HCT116 (cell line): ENCODE measurements at places on chromosomes 5 and 9. TPM values are rescaled to one million over a fixed set of nuclear protein-coding genes. Genes with fewer than 3 reads are reported as not detected.
A peak's percentile ranks its signal among the peaks of the same experiment; 100 is the strongest.

Gene IFNA21
- total RNA-seq, result not detected

Gene CYSRT1
- total RNA-seq, result 4.3 TPM

Gene ITK
- total RNA-seq, result 0.37 TPM

DNA sequence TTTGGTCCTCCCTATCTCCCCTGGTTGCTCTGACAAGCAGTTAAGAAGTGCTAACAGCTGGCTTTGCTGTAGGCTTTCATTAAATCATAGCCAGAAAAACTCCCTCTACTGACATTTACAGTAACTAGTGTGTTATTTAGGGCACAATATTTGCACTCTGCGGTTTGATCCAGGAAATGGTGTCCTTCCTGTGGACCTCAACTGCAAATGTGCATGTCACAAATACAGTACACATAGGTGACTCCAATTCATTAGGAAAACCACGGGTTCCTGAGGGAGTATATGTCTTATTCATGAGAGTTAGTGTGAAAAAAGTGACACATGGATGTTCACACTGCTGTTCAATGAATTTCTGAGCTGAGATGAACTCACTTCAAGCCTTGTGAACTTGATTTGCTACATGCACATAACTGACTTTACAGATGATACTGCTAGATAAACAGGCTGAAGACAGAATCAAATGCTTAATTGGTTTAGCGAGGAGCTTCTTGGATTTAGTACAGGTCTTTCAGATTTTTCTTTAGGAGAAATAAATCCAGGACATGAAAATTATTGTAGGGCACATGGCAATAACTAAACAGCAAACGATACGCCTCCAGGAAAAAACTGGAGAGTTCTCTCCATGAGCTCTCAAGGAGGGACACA, 281.5 kb downstream of the EFNA5 start:
- DNase-seq, result no peak

DNA sequence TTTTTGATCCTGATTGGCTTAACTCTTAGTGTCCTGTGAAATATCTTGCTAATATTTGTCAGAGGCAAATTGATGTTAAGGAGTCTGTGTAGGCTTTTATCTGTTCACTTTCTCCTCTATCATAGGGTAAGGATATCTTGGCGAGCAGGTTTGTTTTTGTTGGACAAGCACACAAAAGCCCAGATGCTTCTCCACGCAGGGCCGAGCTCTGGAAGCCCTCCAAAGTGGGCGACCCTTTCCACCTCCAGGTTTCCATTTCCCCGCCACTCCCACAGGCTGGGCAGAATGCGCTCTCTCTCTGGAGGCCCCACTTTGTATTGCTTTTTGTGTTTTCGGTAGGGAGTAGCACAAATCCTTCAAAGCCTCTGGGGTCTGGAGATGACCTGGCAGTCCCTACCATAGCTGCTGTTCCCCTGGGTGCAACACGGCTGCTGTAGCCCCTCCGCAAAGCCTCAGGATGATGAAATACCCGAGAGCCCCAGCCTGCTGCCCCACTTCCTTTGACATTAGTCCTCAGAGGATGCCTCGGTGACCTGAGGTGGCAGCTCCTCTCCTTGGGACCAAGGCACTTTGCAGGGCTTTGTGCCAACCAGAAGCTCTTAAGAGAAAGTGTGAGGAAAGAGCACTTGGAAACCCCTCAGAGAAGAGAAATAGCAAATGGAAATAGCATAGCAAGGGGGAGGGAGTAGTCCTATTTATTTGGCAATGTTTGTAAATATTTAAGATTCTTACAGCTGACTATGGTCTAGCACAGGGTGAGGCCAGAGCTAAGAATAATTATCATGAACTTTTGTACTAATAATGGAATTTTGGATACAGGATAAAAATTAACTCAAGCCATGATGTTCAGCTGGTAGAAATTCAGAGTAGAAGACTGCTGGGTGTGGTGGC, 122.8 kb downstream of the ARHGEF28 start:
- DNase-seq, result no peak

- no peak for DNase-seq
Observed at GRCh38 chr5:10756549-10756948, 4.5 kb downstream of the DAP start.

GRCh38 chr5:115818821-115819220, 2.4 kb upstream of the CDO1 start:
- DNase-seq, result no peak

DNA sequence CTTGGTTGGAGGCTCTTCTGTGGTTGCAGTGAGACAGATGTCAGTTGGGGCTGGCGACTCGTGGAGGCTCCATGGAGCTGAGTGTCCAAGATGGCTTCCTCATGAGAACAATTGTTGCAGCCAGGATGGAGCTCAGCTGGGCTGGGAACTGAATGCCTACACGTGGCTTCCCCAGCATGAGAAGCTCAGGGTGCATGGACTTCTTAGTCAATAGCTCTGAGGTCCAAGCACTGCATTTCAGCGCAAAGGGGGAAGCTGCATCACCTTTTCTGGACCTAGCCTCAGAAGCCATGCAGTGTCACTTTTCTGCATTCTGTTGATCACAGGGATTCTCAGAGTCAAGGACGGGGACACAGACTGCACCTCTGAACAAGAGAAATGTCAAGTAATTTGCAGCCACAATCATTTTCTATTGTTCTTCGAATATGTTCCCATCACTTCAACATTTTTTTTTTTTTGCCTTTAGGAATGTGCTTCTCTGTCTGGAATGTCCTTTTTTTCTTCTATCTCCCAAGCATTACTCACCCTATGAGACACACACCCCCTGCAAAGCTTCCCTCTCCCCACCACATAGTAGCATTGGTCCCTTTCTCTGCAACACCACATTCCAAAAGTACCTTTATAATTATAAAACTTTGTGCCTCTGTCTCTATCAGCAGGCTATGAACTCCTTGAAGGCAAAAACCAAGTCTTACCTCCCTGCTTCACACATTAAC, 57.5 kb upstream of the STK32A start:
- no peak for DNase-seq

GRCh38 chr5:73376618-73377170, 71.9 kb downstream of the FOXD1 start:
- no peak for DNase-seq

DNA sequence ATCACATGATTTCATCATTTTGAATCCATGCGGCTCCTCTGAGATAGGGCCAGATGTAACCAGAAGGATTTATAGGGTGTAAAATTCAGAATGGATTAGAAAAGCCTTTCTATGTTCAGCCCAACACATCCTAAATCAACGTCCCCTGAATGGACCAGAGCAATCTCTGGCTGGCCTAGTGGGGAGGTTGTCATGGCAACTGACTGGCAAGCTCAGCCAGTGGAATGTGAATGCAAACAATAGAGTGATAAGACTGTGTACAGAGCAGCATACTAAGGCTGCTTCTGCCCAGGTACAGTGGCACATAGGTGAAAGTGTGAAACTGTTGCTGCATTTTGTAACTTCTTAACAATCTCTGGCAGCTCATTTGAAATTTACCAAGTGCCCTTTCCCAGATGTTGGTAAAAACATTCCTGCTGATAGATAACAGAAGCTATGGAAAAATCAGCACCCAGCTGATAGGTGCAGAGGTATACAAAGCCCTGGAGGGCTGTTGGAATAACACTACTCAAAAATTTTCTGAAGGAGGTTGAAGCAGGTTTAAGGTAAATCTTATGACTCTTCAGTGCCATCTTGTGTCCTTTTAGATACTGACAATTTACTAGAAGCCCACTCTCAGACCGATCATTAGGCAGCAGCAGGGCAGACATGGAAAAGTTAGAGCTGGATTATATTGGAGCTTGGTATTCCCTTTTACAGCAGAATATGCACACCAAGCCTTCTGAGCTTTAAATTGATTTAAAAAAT, 267.2 kb downstream of the RAB3C start:
- DNase-seq, result peak; percentile 21

- no peak for DNase-seq
Observed at GRCh38 chr5:35788724-35789123, 68.0 kb upstream of the IL7R start.

- DNase-seq, result no peak
Observed at GRCh38 chr5:77719666-77720363, 56.3 kb downstream of the TBCA start.

DNA sequence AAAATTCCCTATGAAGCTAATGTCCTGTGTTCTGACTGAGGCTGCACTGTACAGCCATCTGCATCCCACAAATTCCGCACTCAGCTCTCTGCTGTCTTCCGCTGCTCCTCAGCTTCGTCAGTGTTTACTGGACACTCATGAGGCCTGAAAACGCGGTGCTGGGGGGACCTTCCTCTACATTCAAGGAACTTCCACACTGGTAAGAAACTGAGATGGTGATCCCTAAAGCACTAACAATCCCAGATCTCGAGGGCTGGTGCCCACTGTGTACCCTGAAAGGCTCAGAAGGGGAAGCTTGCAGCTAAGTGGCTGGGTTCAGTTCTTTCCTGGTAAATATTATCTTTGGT, 117.9 kb downstream of the NRG2 start:
- no peak for DNase-seq

DNA sequence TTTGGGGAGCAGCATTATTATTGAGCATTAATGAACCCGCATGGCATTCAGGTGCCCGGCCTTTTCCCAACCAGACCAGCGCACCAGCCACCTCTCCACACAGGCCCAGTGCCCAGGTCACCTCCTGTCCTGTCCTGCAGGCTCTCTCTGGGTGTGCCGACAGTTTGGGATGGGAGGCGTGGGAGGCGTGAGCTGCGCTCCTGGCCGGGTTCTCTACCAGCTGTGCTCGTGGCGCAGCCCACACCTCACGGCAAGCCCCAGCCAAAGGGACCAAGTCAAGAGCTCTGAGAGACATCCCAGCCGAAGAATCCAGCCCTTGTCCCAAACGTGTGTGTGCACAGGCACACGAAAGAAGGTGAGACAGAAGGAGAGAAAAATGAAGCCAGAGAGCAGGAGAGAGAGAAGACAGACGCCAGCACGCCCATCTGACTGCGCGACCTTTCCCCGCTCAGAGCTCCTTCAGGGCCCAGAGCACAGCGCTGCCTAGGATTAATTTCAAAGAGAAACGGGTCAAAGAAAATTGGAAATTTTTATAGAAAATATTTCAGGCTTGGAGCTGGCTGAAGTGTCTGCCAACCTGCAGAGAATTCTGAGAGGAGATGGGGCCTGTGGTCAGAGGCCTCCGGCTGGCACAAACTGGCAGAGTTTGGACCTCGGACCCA, 81.7 kb downstream of the ADAMTS2 start:
- DNase-seq, result no peak

DNA sequence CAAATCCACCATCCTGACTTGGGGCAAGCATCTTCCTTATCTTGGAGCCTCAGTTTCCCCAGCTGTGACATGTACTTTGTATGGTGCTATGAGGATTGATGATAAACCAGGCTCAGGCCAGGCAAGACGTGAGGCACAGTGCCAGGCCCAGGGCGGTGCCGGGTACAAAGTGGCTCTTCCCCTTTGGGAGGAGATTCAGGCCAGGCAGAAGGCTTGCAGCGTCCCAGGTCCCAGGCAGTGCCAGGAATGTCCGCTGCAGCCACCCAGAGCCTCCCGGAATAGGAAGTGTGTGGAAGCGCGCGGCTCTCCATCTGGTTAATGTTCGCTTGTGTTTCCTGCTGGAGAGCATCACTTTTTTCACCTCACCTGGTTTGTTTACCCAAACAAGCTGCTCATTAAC, 12.6 kb upstream of the DENND1A start:
- DNase-seq, result no peak

DNA sequence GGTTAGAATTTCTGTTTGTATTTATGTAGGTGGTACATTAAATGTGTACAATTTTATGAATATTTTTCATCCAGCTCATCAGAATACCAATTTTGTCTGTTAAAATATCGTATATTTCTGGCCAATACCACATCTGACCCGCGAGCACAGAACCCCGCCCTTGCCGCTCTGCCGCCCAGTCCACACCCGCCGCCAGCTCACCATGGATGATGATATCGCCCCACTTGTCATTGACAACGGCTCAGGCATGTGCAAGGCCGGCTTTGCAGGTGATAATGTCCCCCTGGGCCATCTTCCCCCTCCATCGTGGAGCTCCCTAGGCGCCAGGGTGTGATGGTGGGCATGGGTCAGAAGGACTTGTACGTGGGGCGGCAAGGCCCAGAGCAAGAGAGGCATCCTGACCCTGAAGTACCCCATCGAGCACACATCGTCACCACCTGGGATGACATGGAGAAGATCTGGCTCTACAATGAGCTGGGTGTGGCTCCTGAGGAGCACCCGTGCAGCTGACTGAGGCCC, 153.2 kb downstream of the CAVIN4 start:
- DNase-seq, result no peak

DNA sequence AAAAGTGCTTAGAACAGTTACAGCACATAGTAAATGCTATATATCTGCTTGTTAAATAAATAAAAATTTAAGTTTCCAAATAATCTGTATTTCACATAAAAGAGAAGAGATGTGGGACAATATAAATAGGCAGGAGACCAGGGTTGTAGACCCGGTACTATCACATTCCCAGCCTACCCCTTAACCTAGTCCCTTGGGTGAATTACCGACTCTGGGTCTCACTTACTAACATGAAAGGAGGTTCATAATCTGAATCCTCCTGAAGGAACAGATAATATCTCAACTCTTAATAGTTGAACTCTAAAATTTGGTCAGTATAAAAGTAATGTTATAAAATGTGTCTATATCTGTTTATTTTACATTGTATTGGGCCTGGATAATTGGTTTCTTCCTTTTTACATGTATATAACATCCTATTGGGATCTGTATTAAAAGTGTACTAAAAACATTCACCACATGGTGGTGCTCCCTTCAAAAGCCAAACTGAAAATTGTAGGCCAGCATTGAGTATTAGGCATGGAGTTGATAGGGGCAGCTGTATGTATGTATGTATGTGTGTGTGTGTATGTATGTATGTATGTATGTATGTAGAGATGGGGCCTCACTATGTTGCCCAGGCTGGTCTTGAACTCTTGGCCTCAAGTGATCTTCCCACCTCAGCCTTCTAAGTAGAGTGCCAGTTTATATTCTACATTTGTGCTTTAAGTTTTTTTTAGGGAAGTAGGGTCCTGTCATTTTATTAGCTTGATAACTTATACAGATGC, 64.2 kb upstream of the ABL1 start:
- DNase-seq, result peak; percentile 43

GRCh38 chr9:121138561-121138960, 63.1 kb downstream of the RAB14 start:
- no peak for DNase-seq

GRCh38 chr9:36517131-36517530, 55.6 kb upstream of the MELK start:
- DNase-seq, result no peak

DNA sequence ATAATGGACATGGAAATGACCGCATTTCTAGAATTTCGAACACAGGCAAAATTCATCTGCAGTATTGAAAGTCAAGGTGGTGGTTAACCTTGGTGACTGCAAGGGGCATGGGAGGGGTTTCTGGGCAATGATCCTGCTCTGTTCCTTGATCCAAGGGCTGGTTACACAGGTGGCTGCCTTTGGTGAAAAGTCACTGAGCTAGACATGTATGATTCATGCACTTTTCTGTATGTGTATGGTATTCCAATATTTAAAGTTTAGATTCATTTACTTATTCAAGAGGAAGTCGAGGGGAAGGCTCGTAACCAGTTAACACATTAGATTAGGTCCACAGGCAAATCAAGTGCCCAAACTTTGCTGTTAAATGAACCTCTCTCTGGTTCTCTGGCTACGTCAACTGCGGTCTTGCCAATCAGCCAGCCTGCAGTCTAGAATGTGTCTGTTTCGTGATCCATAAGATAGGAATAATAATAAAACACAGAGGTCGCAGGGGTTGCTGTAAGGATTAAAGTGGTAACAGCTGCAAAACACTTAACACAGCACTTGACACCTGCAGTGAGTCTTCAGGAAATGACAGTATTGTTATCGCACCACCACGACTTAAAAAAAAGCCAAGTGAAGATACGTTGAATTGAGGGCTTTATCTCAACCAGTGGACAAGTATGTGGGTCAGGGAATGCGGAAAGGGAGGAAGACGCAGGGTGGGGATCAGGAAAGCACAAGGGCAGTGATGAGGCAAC, 92.5 kb downstream of the TLE1 start:
- DNase-seq, result no peak

GRCh38 chr5:171438738-171439137, 19.3 kb downstream of the FGF18 start:
- no peak for DNase-seq
